ENCODE measurements at places on chromosomes 2 and 18. TPM values are rescaled to one million over a fixed set of nuclear protein-coding genes. Genes with fewer than 3 reads are reported as not detected.

DNA sequence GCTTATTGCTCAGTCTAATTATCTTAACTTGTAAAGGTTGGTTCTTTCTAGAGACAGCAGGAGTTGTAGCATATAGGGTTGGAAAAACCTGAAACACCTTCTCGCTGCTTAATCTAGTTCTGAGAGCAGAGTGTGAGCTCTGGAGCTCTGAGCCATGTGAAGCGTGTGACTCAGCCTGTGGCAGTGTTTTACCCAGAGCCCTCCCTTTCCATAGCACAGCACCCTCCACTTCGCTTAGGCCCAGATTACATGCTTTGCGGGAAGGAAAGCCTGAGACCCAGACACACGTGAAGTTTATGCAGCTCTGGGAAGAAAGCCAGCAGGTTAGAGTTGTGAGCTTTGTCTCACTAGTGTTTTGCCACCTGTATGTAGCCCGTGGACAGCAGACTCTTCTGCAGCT is 74.5 kb downstream of the INPP4A start:
- DNase-seq = no peak

Gene CNDP1
- 0.48 TPM for polyA plus RNA-seq

Gene WDSUB1
- polyA plus RNA-seq = 18.7 TPM

DNA sequence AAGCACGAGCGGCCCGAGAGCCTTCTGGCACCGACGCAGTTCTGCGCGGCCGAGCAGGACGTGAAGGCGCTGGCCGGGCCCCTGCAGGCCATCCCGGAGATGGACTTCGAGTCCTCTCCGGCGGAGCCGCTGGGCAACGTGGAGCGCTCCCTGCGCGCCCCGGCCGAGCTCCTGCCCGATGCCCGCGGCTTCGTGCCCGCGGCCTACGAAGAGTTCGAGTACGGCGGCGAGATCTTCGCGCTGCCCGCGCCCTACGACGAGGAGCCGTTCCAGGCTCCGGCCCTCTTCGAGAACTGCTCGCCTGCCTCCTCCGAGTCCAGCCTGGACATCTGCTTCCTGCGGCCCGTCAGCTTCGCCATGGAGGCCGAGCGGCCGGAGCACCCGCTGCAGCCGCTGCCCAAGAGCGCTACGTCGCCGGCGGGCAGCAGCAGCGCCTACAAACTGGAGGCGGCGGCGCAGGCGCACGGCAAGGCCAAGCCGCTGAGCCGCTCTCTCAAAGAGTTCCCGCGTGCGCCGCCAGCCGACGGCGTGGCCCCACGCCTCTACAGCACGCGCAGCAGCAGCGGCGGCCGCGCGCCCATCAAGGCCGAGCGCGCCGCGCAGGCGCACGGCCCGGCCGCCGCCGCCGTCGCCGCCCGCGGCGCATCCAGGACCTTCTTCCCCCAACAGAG is 70.4 kb downstream of the ARHGEF33 start:
- peak; percentile 85 for DNase-seq

DNA sequence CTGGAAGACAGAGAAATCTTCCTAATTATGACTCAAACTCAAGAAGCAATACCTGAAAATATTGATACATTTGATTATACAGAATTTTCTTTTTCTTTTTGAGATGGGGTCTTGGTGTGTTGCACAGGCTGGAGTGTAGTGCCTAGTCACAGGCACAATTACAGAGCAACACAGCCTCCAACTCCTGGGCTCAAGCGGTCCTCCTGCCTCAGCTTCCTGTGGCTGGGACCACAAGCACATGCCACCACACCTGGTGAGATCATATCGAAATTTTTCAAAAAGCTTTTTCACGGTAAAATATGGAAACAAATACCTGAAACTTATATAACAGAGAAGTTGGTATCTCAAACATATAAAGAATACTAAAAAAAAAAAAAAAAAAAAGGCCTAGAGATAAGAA is 27.9 kb downstream of the TGFBRAP1 start:
- DNase-seq = no peak

DNA sequence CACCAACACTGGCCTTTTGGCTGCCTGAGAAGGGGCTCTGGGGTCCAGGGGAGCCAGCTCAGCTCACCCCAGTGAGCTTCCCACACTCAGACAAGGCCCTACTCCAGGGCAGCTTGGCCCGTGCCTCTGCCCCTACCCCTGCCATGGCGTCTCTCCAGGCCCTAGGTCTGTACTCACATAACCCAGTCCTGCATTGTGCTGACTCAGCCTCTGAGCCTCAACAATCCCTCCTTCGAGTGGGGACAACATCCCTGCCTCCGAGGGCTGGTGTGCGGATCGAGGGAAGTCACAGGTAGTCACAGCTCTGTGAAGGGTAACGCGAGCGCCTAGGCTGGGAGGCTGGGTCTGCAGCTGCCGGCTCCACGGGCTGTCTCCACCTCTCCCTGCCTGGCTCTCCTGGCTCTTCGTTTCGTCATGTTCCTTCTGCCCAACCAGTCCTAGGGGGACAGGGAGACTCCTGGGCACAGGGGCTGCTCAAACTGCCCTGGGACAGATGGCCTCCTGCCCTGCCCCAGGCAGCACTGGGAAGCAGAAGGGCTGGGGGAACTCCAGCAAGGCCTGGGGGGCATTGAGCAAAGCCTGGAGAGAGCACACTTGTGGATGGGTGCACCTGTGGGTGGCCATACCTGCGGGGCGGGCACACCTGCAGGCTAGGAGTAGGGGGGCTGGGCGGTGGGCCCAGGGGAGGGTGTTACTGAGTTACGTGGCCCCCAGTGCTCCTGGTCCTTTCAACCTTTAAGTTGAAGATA is 74.6 kb downstream of the RRM2 start:
- DNase-seq = no peak

Gene SLC5A7
- 0.10 TPM for polyA plus RNA-seq

Gene MC5R
- polyA plus RNA-seq = not detected

Gene ANKRD62
- 0.05 TPM for polyA plus RNA-seq

- no peak for DNase-seq
Observed at GRCh38 chr2:48982887-48983435, 171.4 kb downstream of the FSHR start.

Gene CFC1
- polyA plus RNA-seq = 11.2 TPM

DNA sequence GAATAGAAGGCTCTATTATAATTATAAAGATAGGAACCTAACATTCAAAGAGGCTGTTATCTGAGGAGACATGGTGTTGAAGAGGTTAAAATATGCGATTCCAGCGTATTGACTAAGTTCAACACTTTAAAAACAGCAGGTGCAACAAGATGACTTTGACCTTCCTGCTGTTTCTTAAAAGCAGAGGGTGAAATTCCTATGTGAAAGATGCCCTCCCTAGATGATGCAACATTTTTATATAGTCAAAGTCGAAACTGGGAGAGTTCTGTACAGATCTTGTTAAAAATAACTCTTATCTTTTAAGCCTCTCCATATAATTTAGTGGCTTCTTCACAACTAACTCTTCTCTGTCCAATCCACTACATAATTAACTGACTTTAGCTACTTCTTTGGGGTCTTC is 4.4 kb upstream of the ACKR3 start:
- no peak for DNase-seq

GRCh38 chr2:129330504-129330903 is 649.0 kb upstream of the RAB6C start:
- no peak for DNase-seq

- no peak for DNase-seq
Observed at GRCh38 chr2:223952280-223952968, 4.8 kb upstream of the MRPL44 start.

DNA sequence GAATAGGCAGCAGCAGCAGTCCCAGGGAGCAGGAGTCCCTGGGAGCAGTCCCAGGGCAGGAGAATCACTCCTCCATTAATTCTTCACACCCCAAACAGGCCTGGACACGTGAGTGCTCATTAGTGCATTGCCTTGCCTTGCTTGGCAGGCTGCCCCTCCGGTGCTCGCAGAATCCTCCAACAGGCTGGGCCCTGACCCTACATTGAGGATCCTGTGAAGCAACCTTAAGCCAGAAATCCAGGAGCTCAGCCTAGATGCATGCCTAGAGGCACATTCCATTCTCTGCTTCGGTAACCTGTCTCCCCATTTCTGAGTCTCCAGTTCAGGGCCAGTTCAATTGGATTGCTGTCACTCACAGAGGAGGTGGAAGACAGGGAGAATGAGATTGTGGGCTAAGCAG is 97.4 kb upstream of the LRATD1 start:
- no peak for DNase-seq

DNA sequence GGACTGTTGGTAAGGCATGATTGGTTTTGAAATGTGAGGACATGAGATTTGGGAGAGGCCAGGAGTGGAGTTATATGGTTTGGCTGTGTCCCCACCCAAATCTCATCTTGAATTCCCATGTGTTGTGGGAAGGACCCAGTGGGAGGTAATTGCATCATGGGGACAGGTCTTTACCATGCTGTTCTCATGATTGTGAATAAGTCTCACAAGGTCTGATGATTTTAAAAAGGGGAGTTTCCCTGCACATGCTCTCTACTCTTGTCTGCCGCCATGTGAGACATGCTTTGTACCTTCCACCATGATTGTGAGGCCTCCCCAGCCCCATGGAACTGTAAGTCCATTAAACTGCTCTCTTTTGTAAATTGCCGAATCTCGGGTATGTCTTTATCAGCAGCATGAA is 5.4 kb downstream of the CMPK2 start:
- no peak for DNase-seq

- DNase-seq = peak; percentile 46
Observed at GRCh38 chr2:48589170-48589767, 28.4 kb upstream of the GTF2A1L start.

Gene RTP5
- polyA plus RNA-seq = not detected

DNA sequence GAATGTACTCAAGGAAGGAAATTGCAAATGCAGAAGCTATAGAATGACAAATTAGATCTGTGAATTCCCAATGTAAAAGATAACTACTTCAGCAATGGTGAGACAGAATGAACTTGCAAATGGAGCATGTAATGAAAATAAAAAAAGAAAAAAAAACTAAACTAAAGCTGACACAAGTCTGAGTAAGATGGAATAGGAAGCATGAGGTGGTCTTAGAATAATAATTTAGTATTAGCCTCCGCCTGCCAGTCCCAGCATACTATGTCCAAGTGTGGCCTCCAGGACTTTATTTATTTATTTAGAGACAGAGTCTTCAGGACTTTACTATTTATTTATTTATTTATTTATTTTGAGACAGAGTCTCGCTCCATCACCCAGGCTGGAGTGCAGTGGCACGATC is 37.4 kb upstream of the SLC39A10 start:
- DNase-seq = no peak

- DNase-seq = no peak
Observed at GRCh38 chr2:155815851-155816250, 516.7 kb downstream of the NR4A2 start.

DNA sequence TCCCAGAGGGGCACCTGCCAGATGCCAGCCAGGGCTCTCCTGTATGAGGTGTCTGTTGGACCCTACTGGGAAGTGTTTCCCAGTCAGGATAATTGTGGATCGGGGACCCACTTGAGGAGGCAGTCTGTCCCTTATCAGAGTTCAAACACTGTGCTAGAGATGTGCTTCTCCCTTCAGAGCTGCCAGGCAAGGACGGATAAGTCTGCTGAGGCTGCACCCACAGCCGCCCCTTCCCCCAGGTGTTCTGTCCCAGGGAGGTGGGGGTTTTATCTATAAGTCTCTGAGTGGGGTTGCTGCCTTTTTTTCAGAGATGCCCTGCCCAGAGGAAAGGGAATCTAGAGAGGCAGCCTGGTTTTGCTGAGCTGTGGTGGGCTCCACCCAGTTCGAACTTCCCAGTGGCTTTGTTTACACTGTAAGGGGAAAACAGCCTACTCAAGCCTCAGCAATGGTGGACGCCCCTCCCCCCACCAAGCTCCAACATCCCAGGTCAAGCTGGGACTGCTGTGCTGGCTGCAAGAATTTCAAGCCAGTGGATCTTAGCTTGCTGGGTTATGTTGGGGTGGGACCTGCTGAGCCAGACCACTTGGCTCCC is 324.0 kb upstream of the SETBP1 start:
- no peak for DNase-seq

GRCh38 chr2:113067681-113068080 is at the start of gene IL1F10:
Gene IL1F10 (plus strand): TSS chr2:113067970. CDS start chr2:113072739, 4,769 bp downstream.
- no peak for DNase-seq

GRCh38 chr2:187180529-187180928 is 267.5 kb downstream of the CALCRL start:
- no peak for DNase-seq

GRCh38 chr18:50629148-50629631 is 69.3 kb downstream of the MAPK4 start:
- no peak for DNase-seq

Gene ZNF532
- 145 TPM for polyA plus RNA-seq

GRCh38 chr2:134758633-134759032 is 39.8 kb upstream of the TMEM163 start:
- no peak for DNase-seq

DNA sequence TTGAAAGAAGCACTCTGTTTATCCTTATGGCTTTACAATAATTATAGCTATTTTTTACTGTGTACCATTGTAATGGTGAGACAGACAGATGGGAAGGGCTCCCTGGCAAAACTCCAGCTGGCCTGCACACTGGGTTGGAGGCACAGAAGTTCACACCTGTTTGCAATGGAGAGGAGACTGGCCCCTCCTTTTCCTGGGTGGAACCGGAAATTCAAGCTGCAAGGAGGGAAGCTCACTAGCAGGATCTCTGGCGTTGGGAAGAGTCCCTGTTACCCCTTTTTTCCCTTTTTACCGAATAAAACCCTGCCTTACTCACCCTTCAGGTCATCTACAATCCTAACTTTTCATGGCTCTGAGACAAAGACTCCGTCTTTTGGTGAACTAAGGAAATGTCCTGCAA is 100.3 kb upstream of the TFPI start:
- DNase-seq = no peak

DNA sequence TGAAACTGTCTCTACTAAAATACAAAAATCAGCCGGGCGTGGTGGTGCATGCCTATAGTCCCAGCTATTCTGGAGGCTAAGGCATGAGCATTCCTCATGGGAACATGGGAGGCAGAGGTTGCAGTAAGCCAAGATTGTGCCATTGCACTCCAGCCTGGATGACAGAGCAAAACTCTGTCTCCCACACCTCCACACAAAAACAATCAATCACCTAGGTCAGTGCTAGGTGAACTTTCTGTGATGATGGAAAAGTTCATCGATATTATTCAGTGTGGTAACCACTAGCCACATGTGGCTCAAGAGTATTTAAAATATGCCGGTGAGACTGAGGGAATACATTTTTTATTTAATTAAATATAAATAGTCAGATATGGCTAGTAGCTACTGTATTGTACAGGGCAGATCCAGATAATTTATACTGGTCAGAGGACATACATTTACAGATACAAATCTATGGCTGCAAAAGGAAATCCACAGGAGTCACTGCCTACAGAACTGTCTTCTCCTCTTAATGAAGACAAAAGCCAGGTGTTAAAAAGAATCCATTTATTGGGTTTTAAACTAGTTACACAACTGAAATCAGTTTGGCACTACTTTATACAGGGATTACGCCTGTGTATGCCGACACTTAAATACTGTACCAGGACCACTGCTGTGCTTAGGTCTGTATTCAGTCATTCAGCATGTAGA is 3.9 kb upstream of the GPR75 start:
- DNase-seq = no peak

- DNase-seq = no peak
Observed at GRCh38 chr2:46416280-46416679, 63.1 kb upstream of the TMEM247 start.

- no peak for DNase-seq
Observed at GRCh38 chr18:76484749-76485387, 10.2 kb downstream of the ZNF516 start.

Gene M1AP
- polyA plus RNA-seq = 0.39 TPM

- DNase-seq = no peak
Observed at GRCh38 chr2:16466821-16467151, 198.8 kb downstream of the CYRIA start.

Gene CNTNAP5
- polyA plus RNA-seq = not detected
